Activated naive CD4-positive, alpha-beta T cell (primary cell): ENCODE measurements at places on chromosomes 2 and 18.

DNA sequence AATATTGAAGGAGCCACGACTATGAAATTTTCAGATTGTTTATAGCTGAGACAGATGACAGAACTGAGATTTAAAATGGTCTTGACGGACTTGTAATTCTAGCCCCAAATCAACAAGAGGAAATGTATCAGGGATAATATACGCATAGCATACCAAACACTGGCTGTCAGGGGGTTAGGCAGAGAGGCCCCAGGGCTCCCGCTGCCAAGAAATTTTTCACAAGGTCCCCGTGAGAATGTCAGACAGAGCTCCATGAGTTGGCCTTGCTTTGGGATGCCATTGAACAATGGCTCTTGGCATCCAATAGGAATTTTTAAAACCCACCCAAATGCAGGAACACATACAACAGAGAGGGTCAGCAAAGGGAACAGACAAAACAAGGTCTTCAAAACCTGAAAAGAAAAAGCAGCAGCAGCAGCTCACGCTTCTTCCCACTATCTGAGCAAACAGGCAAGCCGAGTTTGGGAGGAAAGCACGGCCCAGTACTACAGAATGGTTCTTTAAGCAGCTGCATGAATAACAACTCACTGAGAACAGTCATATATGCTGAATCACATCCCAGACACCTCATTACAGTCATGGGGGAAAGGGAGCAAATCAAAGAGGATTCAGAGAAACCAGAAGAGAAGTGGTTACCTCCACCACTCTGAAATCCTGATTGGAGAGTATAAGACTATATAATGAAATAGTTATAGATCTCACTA lies 445.6 kb downstream of the RND3 start:
- DNase-seq, result no peak

DNA sequence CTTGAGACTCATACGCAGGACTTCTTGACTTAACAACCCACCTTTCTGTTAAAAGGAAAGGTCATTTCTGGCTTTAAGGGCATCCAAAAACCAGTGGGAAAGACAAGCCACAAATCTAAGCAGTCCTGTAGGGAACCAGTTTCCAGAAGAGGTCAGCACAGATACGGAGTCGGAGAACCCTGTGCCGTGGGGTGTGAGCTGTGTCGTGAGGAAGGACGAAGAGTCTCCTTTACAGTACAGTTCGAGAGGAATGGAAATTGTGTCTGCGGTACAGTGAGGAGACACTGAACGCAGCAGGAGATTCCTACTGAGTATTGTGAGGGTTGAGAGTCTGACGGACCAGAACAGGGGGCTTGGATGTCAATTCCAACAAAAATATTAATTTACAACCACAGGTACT lies 17.7 kb downstream of the SLC30A3 start:
- DNase-seq, result no peak

DNA sequence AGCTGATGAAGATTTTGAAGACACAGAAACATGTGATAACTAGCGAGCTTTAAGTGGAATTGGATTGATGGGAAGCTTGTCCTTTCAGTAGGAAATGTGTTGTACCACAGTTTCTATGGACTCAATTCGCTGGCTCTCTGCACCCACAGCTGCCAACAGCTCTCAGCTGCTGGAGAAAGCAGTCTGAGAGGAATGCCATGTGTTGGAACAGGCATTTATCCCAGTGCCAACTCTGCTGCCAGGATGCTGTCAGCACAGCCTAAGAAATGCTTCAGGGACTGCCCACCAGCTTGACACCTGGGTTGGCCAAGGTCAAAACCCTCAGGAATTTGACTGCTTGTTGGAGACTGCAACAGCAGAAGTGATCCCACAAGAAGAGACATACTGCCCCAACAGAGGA lies 193.0 kb upstream of the THSD7B start:
- DNase-seq, result no peak

- no peak for DNase-seq
Measured at GRCh38 chr18:63210521-63210920, 109.0 kb downstream of the BCL2 start.

DNA sequence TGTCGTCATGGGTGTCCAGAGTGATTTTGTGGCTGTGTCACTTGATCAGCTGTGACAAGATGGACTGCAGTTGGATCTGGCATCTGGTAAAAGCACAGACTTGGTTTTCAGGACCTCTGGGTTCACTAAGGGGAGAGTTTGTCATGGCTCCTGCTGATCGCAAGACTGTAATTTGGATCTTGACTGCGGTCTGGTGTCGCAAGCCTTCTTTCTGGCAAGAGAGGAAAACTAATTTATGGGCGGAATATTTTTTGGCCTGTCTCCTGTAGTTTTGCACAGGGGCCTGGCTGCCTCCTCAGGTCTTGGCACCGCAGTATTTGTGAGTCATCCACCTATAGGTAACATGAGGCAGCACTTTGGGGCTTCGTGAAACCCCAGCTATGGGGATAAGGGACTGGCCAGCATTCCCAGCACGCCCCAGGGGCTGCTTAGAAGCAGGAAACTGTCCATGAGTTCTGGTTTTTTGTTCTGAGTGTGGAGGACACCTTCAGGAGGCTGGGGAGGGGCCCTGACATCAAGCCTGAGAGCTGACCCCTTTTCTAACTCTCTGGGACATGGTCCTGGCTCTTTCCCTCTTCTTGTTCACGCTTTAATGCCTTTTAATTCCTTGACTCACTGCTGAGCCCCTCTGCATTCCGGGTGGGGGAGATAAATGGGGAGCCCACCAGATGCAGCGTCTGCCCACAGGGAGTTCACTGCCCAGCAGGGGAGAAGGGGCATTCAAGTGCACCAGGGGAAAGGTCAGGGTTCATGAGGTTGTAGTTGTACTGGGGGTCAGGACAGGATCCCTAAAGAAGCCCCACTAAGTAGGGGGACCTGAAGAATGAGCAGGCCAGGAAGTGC lies 12.2 kb downstream of the SH3BP4 start:
- DNase-seq, result no peak

GRCh38 chr2:119838179-119838578 lies 78.5 kb downstream of the PTPN4 start:
- DNase-seq, result no peak

- DNase-seq, result no peak
Measured at GRCh38 chr2:171858397-171858958, 35.6 kb downstream of the SLC25A12 start.

DNA sequence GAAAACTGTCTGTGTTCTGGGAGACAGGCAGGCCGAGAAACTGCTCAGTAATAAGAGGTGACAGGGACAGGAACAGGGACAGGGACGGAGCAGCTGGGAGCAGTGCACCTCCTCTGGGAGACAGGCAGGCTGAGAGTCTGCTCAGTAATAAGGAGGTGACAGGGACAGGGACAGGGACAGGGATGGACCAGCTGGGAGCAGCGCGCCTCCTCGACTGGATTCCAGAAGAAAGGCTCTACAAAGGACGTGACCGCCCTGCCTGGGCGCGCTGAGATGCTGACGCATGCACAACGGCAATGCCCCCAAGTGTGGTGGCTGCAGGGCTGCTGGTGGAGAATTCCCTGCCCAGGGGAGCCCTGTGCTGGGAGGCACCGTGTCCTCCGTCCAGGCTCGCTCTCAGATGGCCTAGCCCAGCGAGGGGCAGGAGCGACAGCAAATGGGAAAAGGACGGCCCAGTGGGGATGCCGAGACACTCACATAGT lies 44.2 kb upstream of the PXDN start:
- no peak for DNase-seq

DNA sequence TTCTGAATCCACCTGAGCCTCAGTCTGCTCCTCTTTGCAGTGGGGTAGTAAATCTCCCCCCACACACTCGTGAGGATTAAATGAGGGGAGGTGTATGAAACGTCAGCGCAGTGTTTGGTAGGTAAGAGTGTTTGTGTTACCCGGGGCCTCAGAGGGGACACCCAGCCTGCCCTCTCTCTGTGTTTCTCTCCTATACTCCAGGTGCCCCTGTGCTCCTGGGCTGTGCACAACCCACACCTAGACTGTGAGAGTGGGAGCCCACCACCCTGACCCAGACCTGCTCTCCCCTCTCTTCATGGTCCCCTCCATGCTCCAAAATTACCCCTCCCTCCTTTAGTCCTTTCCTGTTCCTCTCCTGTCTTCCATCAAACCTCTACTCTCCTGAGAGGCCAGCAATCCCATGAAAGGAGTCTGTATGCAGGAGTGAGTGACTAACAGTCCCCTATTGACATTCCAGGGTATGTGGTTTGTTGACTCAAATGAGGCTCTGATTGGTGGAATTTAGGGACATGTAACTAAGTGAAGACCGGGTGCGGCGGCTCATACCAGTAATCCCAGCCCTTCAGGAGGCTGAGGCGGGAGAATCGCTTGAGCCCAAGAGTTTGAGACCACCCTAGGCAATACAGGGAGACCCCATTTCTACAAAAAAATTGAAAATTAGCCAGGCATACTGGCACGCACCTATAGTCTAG lies 10.4 kb downstream of the CIB4 start:
- DNase-seq, result no peak

DNA sequence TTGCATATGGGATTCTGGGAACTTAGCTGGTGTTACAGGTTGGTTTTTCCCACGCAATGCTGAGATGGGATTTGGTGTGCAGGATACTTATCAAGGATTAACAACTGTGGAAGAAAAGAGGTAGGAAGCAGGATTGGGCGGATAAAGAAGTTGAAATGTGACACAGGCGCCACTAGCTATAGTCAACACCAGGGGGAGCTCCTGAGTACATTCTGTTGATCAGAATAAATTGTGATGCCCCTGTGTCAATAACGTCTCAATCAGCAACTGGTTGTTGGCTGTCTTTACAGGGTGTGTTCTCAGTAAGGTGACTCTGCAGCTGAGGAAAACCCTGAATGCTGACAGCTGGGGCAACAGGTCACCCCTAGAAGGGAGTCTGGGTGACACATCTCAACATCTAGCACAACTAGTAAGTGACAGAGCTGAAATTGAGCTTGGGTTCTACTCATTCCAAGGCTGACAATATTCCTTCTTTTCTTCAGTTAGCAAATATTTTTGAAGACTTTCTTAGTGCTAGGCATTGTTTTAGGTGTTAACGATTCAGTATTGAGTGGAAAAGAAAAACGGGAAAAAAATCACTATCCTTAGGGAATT lies 143.0 kb downstream of the ARL6IP6 start:
- no peak for DNase-seq

DNA sequence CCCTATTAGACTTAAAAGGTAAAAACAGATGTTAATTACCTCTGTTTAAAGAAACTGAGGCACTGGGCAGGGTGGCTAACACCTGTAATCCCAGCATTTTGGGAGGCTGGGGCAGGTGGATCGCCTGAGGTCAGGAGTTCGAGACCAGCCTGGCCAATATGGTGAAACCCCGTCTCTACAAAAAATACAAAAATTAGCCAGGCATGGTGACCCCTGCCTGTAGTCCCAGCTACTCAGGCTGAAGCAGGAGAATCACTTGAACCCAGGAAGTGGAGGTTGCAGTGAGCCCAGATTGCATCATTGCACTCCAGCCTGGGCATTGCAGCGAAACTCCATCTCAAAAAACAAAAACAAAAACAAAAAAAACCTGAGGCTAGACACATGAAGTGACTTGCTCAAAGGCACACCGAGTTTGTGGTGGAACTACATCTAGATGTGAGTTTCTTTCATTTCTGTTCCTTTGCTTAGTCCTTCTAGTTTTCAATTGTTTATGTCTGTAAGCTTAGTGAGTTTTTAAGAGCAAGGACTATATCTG lies 40.7 kb downstream of the SLC4A1AP start:
- no peak for DNase-seq

DNA sequence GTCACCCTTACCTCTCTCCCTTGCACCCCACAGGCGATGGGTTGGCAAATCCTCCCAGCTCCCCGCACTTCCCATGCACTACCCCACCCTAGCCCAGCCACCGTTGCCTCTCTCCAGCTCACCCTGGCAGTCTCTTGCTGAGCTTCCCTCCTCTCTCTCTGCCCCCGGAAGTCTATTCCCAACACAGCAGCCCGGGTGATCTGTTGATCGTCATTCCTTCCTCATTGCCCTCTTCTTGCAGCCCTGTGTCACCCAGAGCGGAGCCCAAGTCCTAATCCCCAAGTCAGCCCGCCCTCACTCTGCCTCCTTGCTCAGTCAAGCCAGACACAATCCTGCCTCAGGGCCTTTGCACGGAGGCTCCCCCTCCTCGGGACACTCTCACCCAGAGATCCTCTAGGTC lies 55.2 kb downstream of the CIB4 start:
- no peak for DNase-seq

GRCh38 chr2:113877711-113878598 lies 11.9 kb upstream of the ACTR3 start:
- DNase-seq, result no peak

DNA sequence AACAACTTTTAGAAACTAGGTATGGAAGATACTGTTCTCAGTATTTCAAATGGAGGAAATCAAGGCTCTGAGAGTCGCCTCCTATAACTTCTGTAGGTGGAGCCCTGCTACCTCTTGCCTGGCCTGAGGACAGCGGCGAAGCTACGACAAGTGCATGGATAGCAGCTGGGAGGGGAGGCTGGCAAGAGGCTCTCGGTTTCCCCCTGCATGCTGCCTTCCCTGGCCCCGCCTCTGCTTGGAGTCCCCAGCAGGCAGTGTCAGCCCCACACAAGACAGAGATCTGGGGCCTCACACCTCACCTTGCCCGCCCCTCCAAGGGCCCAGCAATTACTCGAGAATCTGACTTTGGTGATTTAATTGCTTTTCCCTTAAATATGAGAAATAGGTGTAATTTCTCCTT lies 107.6 kb upstream of the POU3F3 start:
- DNase-seq, result no peak

GRCh38 chr2:230955163-230955737 lies 30.2 kb upstream of the GPR55 start:
- no peak for DNase-seq

- no peak for DNase-seq
Measured at GRCh38 chr2:53103679-53104078, 663.9 kb upstream of the CHAC2 start.

GRCh38 chr2:86308356-86308755 lies 29.1 kb downstream of the REEP1 start:
- DNase-seq, result no peak
